Kidney epithelial cell (primary cell): ENCODE measurements at places on chromosomes 11 and 22. TPM values are rescaled to one million over a fixed set of nuclear protein-coding genes. Genes with fewer than 3 reads are reported as not detected.

DNA sequence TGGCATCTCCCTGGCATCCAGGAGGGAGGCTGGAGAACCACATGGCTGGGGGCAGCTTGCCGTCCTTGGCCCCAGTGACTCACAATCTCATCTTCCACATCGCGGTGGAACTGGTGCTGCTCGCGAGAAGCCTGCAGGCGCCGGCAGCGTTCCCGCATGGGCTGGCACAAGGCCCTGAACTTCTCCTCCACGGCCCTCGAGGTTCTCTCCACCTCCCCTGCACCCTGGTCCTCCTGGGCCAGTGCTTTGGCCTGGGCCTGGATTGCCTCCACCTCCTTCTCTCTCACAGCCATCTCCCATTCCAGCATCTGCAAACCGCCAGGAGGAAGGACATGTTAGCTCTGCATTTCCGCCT, 16.3 kb upstream of the RBM4B start:
- DNase-seq: no peak

- DNase-seq: no peak
Measured at GRCh38 chr11:9927670-9928069, 263.8 kb downstream of the SWAP70 start.

IGSF9B gene
- 5.9 and 6.3 TPM in 2 replicates for total RNA-seq

GRCh38 chr11:96620464-96621044, 230.7 kb downstream of the JRKL start:
- no peak for DNase-seq

INS gene
- not detected in 2 replicates for total RNA-seq

DNA sequence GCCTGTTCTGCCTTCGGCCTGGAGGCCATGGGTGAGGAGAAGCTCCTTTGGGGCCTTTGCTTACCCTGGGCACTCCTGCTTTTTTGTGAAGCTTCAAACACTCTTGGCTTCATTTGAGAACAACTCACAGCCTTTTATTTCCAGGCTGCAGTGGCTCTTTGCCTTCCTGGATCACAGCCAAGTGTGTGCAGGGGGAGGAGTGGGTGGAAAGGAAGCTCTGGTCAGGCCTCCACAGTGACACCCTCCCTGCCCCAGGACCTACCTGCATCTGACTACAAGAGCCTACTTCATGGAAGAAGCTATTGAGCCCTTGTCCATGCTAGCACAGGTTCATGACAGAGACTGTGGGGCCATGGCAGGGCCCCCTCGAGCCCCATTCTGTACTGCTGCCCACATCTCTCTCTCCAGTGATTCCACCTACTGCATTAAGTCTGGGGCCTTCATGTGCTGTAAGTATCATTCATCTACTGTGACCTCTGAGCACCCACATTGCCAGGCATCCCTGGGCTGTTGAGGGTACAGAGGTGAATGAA, 52.3 kb downstream of the GAB4 start:
- DNase-seq: no peak

RGL4 gene
- not detected in 2 replicates for total RNA-seq
